Fibroblast of mammary gland (primary cell): ENCODE measurements at places on chromosomes 5 and 9.

GRCh38 chr5:9594913-9595312 is 35.2 kb downstream of the TAS2R1 start:
- DNase-seq, result no peak

GRCh38 chr5:15748266-15748665 is 248.3 kb downstream of the FBXL7 start:
- DNase-seq, result no peak

- no peak for DNase-seq
Measured at GRCh38 chr5:34504967-34505366, 151.2 kb upstream of the RAI14 start.

DNA sequence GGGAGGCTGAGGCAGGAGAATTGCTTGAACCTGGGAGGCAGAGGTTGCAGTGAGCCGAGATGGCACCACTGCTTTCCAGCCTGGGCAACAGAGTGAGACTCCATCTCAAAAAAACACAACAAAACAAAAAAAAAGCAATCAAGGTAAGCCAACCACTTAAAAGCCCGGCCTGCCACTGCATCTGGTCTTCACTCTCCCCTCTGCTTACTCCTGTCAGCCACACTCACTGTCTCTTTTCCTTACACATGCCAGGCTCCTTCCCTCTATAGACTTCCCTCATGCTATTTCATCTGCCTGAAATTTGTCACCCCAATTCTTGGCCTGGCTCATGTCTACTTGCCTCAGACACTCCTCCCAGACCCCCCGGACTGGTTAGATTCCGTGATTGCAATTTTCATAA is 17.6 kb upstream of the LIFR start:
- DNase-seq, result no peak

DNA sequence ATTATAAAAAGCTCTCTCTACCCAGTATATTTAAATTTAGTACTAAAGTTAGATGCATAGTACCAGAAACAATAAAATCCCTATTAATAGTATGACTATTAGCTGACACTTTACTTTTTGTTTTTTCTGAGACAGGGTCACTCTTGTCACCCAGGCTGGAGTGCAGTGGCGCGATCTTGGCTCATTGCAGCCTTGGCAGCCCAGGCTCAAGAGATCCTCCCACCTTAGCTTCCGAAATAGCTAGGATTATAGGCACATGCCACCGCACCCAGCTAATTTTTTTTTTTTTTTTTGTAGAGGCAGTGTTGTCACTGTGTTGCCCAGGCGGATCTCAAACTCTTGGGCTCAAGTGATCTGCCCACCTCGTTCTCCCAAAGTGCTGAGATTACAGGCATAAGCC is 8.0 kb downstream of the CCNG1 start:
- DNase-seq, result no peak

GRCh38 chr5:16952968-16953671 is 17.0 kb upstream of the MYO10 start:
- no peak for DNase-seq

- DNase-seq, result no peak
Measured at GRCh38 chr5:115684513-115685037, 58.7 kb upstream of the TMED7 start.

DNA sequence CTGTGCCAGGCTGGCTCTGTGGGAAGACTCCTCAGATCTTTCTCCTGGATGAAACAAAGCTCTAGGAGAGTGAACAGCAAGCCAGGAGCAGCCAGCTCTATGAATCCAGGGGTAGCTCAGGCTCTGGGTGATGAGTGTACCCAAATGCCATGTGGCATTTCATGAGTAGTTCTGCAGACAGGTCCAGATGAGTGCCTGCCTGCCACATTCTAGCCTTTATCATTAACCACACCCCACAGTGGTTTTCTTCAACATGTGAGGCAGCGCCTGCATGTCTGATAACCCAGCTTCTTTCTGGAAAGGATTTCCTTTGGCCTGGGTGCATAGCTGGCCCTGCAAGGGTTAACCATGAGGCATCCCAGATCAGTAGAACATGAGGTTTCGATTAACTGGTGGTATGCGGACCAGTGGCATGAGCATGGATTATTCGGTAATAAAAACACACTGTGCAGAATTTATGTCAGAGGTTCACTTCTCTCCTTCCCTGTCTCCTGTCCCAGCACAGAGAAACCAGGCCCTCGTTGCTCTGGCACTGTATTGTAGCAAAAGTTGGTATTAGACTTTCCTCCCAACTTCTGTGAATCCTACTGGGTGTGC is 381.9 kb upstream of the ZNF462 start:
- DNase-seq, result peak; percentile 15

DNA sequence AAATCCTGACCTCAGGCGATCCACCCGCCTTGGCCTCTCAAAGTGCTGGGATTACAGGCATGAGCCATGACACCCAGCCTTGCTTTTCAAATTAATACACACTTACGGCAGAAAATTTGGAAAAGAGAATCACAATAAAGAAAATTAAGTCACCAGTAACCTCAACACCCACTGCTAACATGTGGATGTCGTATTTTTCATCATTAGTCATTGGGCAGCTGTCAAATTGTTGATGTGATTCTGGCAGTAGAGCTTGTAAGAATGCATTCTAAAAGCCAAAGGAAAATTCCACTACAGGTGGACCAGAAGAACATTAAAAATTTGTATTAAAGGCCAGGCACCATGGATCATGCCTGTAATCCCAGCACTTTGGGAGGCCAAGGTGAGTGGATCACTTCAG is 237.3 kb upstream of the TUT7 start:
- peak; percentile 31 for DNase-seq
